Cardiac septum (tissue), 1 donor: ENCODE measurements at places on chromosomes 7 and 10.

DNA sequence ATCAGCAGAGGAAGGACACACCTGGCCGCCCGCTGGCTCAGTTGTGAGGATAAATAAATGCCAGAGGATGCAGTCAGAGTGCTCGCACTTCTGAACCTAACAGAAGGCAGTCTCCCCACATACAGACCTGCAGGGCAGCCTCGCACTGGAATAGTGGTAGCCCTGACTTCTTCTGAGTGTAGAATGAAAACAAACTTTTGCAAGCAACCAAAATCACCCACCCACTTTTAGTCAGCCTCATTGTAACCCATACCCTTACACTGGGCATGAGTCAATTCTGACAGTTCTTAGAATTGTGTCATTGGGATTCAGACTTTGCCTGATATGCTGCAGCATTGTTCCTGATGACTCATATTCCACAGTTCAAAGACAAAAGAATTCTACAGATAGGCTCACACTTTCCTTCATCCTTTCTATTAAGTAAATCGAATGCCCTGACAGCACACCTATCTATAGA is 167.0 kb upstream of the CDK1 start:
- no peak for DNase-seq

- DNase-seq, result peak; percentile 61
Observed at GRCh38 chr10:131961777-131962662, 19.7 kb downstream of the BNIP3 start.

DNA sequence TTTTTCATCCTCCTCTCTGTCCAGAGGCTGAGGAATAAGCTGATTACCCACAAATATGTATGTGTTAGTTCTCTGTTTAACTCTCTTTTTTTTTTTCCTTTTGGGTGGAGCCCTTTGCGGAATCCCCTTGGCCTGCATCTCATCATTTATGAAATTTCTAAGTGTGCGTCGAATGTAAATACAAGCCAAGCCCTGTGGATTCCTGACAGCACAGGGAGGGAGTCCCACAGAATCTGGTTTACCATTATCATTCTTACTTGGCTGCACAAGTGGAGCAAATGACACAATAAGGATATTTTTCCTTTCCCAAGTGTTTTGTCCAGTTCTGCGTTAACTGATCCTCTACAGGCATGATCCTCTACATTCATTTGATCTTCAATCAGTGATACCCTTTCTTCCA is 11.4 kb downstream of the STK31 start:
- DNase-seq, result no peak

GRCh38 chr7:139060695-139061237 is 24.9 kb upstream of the ZC3HAV1L start:
- no peak for DNase-seq

DNA sequence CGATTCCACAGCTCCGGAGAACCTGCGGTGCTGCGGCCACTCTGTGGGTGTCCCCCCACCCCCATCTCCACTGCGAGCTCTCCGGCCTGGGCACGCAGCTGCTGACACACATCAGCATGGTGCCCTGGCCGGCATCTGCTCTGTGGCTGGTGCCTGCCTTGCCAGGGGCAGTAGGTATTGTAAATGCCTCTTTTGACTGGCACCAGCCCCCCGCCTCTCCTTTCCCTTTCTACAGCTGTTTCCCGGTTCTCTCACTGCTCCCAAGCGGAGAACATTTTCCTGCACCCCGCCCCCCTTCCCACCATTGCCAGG is 357.1 kb upstream of the ZNF32 start:
- no peak for DNase-seq
